Effector memory CD8-positive, alpha-beta T cell (primary cell): ENCODE measurements at places on chromosomes 3 and 15.

GRCh38 chr3:24378313-24378712, 116.3 kb downstream of the THRB start:
- DNase-seq: no peak

GRCh38 chr3:40642812-40643211, 118.1 kb downstream of the ZNF621 start:
- no peak for DNase-seq

DNA sequence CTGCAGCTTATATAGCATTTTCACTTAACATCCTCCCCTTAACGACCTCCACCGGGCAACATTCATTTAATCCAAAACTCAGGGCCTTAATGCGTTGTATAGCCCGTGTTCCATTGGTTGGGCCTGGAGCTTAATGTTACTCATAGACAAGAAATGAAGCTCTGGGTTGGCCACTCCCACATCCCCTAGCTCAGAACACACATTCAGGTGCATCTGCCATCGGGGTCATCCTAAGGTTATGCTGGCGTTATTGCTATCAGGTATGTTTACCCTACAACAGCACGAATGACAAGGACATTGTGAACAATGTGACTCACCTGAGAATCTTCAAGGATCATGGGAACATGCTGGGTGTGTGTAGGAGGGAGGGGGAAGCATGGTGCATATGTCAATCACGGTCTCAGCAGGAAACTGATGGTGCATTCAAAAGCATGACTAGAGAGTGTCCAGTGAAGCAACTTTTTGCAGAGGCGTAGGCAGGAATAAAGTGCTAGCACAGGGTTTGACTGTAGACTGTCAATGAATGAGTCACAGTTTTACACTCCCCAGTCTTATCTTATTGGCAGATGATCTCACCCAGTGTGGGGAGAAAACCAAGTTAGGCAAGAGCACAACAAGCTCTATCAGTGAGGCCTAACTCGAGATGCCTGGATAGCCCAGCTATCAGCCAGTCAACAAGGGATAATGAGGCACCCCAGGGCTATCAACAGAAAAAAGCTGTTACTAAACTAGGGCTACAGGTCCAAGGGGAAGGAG, 402.1 kb upstream of the MCTP2 start:
- DNase-seq: no peak

GRCh38 chr15:74179983-74180880, 6.7 kb downstream of the ISLR start:
- no peak for DNase-seq

- DNase-seq: no peak
Measured at GRCh38 chr3:21174461-21174860, 576.5 kb downstream of the ZNF385D start.

- no peak for DNase-seq
Measured at GRCh38 chr3:149005416-149005815, 14.1 kb downstream of the GYG1 start.

GRCh38 chr3:128714887-128715491, 11.0 kb upstream of the RAB7A start:
- DNase-seq: peak; percentile 11

DNA sequence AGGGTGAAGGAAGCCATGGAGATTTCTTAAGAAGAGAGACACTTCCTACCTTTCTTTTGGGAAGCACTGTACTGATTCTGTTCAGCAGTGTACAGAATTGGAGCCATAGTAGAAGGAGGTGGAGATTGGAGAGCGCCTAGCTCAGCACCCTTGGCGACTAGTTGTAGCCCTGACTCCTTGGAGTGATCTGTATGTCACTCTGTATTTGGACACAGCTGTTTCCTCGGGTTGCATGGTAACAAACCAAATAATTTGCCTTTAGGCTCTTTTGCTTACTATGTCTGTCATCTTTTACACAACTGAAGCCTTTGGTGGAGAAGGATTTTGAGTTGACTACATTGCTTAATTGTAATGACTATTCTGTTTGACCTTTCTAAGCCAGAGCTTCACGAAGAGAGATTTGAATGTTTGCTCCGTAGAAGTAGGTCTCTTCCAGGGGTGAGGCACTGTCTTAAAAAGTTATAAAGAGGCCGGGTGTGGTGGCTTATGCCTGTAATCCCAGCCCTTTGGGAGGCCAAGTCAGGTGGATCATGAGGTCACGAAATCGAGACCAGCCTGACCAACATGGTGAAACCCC, 77.1 kb downstream of the AKAP13 start:
- no peak for DNase-seq

- no peak for DNase-seq
Measured at GRCh38 chr3:38281895-38282686, at the start of gene SLC22A14. SLC22A14 (plus strand) TSS chr3:38282294; CDS start chr3:38306027, 23,733 bp downstream.

- no peak for DNase-seq
Measured at GRCh38 chr3:102102394-102102793, 253.1 kb downstream of the NFKBIZ start.

DNA sequence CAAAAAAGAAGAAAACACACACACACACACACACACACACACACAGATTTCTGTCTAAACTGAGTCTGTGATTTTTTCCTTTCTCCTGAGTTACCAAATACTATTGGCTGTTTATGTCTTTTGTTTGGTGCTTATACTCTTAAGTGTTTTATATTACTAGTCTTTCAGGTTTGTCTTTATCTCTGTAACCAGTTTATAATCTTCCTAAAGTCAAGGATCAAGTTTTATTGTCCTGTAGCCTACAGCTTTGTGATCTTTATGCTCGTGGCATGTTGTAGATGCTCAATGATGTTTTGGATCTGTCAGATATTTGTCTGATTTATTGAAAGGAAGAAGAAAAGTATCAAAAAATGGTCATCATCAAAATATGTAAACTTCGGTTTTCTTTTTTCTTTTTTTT, 4.6 kb downstream of the MAP2K5 start:
- DNase-seq: no peak

- no peak for DNase-seq
Measured at GRCh38 chr15:32637704-32638103, 3.8 kb upstream of the SCG5 start.

DNA sequence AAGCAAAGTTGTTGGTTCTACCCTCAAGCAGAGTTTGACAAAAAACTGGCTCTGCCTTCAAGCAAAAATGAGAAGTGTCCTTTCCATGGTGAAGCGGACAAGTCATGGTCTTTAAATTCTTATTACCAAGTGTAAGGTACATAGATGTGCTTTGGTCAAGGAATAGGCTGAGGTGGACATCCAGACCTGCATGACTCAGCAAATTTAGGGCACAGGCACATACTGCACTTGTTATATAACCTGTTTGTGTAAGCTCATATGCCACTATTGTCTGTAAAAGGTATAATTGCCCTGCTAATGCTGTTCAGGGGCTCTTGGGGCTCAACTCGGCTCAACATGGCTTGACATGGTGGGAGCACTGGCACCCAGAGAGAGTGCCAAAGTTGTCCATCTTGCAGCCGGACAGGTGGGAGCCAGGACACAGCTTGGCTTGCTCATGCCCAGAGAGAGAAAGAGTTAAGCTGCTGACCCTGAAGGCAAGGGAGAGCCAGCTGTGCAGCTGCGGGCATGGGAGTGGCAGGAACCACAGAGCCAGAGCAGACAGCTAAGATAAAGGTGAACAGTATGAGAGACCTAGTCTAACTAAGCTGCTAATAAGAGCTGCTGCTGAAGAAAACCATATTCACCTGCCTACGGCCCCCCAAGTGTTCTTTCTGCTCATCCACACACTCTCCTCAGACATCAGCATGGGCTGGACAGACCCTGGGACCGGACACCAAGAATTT, 17.7 kb downstream of the MCCC1 start:
- DNase-seq: no peak

DNA sequence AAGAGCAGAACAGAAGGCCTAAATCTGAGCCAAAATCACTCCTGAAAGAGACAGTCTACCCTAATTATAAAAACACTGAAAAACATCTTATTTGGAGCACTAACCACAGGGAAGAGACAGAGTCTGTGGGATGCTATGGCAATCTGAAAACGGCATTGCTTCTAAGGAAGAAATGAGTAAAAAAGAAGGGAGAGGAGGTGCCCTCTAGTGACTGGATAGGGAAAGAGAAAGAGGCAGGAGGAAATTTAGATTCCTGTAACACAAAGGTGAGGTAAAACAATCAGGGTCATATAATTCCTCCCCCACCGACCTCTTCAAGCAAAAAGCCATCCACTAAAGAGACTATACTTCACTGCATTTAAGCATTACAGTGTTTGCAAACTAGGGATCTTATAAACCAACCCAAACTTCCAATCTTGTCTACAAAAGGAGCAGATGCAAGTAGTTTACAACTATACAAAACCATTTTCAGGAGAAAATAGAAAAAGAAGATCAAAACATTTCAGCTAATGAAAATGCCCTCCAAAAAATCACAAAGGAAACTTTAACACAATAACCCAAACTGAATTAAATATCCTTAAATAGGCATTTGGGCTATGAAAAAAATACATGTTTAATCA, 32.6 kb downstream of the HACD2 start:
- no peak for DNase-seq

DNA sequence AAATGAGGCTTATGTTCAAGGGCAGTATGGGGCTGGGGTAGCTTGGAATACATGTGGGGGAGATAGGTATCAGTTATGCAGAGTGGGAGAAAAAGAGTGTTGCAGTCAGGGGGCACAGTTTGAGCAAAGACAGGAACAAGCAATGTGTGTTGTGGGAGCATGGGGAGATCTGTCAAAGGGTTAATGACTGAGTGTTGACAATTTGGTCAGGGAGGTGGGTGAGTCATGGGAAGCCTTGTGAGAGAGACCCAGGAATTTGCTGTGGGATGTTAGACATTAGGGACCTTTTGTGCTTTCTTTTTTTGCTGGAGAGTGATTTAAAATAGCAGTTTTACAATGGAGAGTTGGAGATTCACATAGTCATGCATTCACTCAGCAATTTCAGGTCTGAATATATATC, 221.6 kb upstream of the NR2E3 start:
- DNase-seq: no peak

DNA sequence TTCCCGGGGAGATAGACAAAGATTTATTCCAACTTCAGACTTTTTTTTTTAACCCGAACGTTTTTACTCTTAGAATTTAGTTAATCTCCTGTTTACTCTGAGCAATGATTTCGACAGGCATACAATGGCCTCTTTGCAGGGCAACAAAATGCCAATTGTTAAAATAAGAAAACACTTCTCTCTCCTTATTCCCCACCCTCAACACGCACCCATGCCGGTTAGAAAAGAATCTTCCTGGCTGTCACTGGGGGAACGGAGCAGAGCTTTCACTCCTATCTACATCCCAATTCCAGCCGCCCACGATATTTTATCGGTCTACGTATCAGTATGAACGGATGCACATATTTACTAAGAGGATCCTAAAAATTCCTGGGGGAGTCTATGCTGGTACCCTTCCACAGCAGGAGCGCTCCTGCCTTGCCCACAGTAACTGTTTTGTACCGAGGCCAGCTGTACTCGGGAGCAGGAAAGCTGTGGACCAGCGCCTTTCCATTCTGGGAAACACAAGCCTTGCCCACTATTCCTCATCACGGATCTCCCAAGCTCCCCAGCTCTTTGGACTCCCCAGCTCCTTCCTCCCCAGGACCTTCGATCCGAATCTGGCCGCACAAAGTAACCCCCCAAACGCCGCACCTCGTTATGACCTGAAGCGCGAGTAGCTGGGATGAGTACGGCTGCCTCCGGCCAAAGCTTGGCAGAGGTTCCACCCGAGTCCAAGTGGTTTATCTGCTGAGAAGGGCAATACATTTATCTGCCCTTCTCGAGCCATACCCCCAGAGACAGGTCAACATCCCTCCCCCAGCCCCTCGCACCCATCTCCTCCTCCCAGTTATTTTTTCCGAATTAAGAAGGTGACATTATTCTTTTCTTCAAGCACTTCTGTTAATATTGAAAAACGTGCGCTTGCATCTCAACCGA, 2.2 kb upstream of the FOXB1 start:
- no peak for DNase-seq

DNA sequence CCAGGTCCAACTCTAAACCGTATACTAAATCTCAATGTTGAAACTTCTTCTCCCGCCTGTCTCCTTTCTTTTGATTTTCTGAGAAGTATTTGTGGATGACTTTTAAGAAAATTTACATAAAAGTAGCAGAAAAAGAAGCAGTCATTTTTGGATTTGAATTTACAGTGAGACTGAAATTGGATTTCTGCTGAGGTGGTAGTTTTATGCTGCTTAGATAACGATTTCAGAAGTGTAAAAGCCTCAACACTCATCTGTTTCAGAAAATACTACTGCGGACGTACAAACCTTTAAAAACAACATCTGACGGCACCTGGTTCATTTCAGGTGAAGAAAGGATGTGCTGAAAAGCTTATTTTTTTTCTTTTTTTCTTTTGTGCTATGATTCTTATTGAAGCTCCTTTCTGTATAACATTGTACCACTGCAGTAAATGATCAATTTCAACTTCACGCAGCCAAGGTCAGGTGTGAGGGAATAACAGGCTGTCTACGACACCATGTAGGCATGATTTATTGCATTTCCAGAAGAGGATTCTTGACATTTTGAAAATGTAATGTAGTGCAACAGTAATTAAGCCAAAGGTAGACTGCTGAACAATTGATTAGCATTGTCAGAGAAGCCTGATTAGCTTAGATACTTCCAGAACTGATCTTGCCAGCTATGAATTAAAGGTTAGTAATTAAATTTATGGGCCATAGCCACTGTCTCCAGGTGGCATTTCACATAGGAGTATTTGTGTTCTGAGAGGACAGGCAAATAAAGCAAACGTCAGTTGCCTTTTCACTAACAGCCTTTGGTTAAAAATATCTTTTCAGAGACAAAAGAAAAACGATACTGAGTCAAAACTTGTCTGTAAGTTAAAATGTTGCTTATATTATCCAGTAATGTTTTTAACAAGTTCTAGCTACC, 134.6 kb upstream of the KBTBD8 start:
- DNase-seq: no peak

- no peak for DNase-seq
Measured at GRCh38 chr15:56598991-56599390, 134.1 kb upstream of the MNS1 start.
